ENCODE measurements at places on chromosomes 5 and 9. TPM values are rescaled to one million over a fixed set of nuclear protein-coding genes. Genes with fewer than 3 reads are reported as not detected.

Gene PNPLA7
- 8.2 TPM for total RNA-seq

Gene FREM1
- not detected for total RNA-seq

Gene CER1
- not detected for total RNA-seq

Gene SLC6A3
- not detected for total RNA-seq

All from activated T-cell treated with anti-CD3 and anti-CD28 coated beads, Interleukin-2, amount 50 U/mL, for 72 hours (primary cell).